ENCODE measurements at places on chromosomes 1 and 21.
A peak's percentile ranks its signal among the peaks of the same experiment; 100 is the strongest.

DNA sequence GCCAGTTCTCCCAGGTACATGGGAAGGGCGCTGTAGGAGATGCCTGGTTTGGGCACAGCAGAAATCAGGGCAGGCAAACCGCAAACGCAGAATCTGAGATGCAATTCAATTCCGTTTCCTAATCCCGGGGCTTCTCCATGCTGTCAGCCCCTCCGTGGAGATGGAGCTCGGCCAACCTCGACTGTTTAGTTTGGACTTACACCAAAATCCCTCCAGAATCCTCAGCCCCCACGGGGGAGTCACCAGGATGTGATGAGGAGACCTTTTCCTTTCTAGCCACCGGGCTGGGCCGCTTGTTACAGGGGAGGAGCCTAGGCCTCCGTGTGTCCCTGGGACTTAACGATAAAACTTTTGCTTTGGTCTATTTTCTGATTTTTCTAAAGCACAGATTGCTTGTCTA, 7.9 kb downstream of the SLC2A7 start:
- DNase-seq: no peak

GRCh38 chr1:58943776-58944175, 159.9 kb upstream of the JUN start:
- DNase-seq: no peak

DNA sequence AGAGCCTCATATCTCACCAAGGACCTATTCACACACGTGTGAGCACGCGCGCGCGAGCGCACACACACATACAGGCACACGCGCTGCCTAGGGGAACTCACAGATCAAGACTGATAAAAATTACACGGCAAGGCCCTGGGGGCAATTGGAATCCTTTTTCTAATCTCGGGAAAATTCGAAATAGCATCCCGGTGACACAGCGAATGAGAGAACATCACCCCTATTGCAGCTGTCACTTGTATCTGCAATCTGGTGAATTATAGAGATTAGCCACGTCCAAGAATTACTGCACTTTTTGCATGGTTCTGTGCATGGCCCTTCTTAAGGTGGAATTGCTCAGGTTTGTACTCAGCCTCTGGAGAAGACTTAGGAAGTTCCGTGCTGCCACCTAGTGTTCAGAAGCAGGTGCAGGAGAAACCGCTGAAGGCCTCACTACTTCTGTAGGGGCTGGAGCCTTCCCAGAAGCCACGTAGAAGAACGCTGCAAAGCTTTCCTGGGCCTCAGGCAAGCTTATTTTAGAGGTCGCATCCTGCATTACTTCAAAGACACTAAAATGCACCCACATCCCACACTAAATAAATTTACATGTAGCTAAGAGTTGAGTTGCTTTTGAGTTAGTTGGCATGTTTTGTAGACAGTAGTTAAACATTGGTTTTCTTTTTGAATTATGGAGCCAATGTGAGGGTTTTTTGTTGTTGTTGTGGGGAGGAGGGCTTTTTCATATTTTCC, 229.2 kb upstream of the CAMK1G start:
- peak; percentile 83 for DNase-seq

GRCh38 chr1:54849219-54850068, 37.6 kb downstream of the DHCR24 start:
- DNase-seq: no peak

- DNase-seq: no peak
Measured at GRCh38 chr1:11721311-11721710, 14.6 kb upstream of the AGTRAP start.

GRCh38 chr1:15584489-15585363, at the start of gene AGMAT:
AGMAT (minus strand) TSS chr1:15585051; CDS start chr1:15584967, 84 bp downstream.
- DNase-seq: peak; percentile 48

DNA sequence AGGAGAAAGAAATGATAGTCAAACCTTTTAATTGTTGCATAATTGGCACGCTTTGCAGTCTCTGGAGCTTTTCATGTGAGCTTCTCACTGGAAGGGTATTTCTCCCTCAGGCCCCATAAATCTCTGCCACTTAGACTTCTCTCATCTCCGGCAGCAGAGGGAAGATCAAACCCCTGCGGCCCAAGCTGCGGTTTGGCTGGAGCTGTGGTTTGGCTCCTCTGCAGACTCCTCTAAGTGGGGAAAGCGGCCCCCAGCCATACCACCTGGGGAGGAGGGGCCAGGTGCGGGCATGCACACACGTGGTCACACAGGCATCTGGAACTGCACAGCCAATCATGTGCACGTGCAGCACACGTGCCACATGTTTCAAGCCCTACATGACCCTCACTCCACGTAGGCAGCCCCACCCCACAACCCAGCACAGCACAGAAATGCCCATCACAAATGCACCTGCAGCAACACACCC, 58.3 kb downstream of the UBE2T start:
- peak; percentile 35 for DNase-seq

DNA sequence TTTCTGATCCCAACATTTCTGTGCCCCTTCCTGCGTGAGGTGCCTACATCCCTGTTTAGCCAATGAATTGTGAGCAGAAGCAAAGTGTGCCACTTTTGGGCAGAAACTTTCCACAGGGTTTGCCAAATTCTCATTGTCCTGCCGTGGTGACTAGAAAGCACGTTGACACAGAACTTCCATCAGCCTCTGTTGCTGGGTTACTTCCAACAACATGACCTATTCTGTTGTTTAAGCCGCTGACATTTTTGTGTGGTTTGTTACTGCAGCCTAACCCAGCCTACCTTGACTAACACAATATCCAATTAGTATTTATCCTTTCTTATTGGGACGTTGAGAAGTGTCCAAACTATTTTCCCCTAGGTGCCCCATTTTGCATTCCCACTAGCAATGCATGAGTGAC, 136.8 kb downstream of the URB2 start:
- DNase-seq: no peak

DNA sequence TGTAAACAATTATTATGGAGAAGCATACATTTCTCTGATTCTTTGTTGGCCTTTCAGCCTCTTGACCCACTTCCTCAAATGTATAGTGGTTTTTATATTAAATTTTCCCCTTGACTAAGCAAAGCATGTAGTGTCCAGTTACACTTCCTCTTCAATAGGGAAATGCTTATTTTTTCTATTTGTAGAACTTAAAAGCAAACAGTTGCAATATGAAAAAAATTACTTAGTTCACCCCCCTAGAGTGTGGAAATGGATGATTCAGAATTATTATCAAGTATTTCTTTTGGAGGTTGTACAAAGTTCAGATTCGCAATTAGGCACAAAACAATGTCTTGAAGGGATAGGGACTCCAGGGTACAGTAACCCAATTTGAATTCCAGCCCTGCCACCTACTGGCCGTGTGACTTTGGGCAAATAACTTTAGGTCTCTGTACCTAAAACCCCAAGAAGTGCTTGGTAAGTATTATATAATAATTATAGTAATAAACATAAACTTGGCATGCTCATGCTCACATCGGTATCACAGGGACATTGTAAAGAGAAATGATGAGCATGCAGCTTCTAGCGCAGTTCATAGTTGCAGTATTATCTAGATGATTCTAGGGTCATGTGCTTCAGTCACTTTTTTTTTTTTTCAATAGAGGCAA, 28.6 kb upstream of the IFNGR2 start:
- peak; percentile 48 for DNase-seq

GRCh38 chr21:16116798-16117197, 387.0 kb downstream of the USP25 start:
- peak; percentile 58 for DNase-seq

GRCh38 chr1:91700332-91700731, 185.6 kb downstream of the TGFBR3 start:
- DNase-seq: no peak

GRCh38 chr1:155320661-155321617, at the start of gene RUSC1:
RUSC1 (plus strand) TSS chr1:155320894; CDS start chr1:155321774, 880 bp downstream.
- no peak for DNase-seq

GRCh38 chr21:37475186-37475868, 108.8 kb downstream of the DYRK1A start:
- DNase-seq: no peak

Data from ACHN (cell line).